ENCODE measurements at places on chromosomes 7 and 10.

DNA sequence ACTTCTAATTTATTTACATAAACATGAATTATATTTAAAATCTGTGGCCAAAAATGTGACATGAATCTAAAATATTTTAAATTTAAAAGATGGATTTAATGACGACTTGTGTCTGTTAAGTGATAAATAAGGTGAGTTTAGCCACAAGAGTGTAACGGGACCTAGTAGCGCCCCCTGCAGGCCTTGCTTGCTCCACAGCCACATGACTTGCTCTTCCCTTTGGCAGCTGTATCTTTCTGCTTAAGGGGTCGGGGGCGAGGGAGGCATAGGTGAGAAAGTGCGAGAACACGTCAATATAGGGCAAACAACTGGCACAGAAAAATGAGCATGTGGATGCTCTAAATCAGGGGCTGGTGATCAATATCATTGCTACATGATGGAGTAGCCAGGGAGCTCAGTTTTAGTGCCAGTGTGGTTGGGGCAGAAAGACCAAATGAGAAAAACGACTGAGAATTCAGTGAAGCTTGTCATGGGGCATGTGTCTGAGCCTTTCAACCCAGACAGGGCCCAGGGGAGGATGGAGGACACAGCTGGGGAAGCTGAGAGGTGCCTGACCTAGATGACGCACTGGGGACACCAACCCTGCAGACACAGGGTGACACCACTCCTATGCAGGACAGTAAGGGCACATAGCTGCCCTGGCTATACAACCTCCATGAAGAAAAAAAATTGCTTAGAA lies 49.8 kb downstream of the PAXIP1 start:
- DNase-seq: peak; percentile 65

DNA sequence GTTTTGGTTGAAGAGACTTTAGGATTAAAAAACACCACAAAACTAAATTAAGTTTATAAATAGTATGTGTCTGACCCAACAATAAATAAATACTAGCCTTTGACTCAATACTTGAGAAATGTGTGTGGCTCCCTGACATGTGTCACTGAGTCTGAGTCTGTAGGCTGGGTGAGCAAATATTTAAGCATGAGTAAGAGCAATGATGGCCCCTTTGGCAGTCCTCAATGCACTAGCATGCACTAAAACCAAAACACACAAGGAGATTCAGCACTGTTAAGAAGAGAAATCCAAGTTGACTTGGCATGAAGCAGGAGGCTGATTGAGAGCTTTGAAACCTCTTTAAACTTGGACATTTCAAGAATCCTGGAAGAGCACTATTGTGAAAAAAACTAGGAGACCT lies 37.1 kb downstream of the CCDC71L start:
- DNase-seq: no peak

DNA sequence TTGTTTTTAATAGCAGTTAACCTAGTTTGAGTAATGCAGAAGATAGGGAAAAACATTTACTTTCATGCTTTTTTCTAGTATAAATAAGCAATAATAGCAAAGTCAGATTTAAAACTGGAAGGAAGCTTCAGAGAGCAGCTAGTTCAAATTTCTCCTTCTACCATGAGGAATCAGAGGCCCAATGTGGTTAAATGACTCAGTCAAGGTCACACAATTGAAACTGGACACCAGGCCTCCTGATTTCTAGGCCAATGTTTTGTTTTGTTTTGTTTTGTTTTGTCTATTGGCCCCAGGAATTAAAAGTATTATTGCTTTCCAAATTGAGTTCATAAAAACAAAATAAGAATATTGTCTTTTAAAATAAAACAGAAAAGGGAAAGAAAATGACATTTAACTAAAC lies 122.3 kb downstream of the TRIL start:
- no peak for DNase-seq

DNA sequence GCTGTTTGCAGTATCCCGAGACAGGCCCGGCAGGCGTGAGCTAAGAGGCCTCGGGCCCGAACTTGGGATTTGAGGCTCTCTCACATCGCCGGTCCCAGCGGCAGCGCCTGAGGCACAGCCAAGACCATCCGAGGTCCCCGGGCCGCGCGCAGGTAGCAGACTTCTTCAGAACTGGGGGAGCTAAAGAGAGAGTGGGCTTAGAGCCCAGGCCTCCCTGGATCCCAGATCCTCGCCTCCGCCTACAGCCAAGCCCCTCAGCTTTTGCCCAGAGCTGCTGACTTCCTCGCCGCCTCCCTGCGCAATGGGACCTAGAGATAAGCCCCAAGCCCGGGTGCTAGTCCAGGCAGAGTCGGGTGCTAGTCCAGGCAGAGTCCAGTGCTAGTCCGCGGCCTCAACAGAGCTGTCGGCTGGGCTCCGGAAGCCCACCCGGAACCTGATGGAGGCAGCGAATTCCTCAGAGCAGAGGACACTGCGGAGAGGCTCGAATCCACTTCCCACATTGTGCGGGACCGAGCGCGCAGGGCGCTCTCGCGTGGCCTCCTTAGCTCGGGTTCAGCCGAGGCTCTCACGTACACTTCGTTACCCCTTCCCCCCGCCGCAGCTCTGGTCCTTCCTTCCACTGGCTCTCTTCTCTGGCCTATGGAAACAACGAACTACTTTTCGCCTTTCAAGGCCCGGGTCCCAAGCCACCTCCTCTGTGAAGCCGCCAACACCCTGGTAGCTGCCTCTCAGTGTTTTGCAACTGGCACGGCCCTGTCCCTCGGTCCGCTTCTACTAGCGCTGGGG lies 5.8 kb downstream of the LBX1 start:
- DNase-seq: no peak

DNA sequence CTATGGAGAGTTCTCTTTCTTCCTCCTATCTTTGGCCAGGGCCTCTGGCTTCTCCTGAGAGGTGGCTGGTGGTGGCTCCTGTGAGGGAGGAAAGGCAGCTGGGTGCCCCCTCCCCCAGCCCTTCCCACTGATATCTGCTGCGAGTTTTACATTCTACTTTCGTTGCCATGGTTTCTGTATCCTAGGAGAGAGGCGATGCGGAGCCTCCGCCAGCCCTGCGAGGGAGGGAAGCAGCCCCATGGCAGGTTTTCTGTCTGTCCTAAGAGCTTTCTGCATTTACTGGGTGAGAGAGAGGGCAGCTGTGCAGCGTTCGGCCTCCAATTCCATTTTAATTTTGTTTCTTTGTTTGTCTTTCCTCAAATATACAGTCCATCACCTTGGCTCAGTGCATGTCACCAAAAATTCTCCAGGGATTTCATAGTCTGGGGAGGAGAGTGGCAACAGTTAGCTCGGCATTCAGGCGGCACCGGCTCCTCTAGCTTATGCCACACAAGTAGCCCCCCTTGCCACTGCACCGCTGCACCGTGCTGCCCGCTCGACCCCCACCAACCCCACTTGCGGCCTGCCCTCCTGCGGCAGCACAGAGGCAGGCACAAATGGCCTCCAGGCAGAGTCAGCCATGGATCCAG lies 20.4 kb downstream of the DNAJB12 start:
- no peak for DNase-seq

GRCh38 chr10:56633876-56634452 lies 272.9 kb upstream of the ZWINT start:
- DNase-seq: no peak

DNA sequence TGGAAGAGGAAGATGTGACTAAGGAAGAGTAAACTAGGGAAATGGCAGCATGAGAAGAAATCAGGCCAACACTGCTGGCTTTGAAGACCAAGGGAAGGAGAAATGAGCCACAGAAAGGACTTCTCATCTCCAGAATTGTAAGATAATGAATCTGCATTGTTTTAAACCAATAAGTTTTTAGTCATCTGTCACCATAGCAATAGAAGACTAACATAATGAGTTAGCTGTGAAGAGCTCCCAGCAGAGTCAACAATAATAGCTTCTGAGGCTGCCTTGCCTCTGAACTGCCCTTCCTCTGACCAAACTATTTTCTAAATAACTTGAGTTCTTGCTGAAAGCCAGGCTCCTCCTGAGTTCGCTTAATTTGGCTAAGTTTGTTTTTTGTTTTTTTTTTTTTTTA lies 103.6 kb downstream of the CACNA2D1 start:
- no peak for DNase-seq
